ENCODE measurements at places on chromosomes 7 and 10.

- no peak for DNase-seq
Observed at GRCh38 chr7:154769527-154769926, 233.4 kb downstream of the PAXIP1 start.

DNA sequence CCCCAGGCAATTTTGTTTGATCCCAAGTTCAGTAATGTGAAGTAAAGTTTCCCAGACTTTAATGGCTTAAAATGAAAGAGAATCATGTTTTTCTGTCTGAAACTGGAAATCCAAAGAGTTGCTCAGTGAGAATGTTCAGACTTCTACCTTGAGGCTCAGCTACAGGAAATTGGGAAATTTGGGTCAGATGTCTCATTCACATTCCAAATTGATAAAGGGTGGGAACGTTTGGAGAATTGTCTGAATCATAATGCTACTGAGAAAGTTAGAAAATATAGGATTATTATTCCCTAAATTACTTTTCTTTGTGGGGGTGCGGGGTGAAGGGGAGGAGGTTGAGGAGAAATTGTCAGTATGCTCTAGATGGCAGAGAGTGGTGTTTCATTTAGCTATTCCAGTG lies 773.9 kb downstream of the LRMDA start:
- no peak for DNase-seq

- no peak for DNase-seq
Observed at GRCh38 chr10:132788180-132788830, 2.4 kb upstream of the NKX6-2 start.

DNA sequence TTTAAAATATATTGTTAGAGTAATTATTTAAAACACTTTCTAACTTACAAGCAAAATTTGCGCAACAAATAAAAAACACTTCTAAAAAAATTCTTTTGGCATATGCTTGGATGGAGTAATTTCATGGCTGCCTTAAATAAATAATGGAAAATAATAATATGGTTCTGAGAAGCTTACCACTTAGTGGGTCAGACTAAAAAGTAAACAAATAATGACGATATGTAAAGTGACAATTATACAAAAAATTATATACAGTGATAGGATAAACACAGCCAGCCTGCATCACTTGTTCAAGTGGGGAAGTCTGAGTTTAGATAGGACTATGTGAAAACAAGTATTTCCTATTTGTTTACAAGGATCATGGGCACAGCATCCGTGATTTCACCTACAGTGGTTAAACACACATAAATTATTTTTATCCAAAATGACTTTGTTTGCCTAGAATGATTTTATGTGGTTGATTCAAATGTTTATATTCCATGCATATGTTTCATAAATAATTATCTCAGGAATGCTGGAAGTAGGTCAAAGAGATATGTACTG lies 141.7 kb upstream of the SEMA3D start:
- DNase-seq = no peak

DNA sequence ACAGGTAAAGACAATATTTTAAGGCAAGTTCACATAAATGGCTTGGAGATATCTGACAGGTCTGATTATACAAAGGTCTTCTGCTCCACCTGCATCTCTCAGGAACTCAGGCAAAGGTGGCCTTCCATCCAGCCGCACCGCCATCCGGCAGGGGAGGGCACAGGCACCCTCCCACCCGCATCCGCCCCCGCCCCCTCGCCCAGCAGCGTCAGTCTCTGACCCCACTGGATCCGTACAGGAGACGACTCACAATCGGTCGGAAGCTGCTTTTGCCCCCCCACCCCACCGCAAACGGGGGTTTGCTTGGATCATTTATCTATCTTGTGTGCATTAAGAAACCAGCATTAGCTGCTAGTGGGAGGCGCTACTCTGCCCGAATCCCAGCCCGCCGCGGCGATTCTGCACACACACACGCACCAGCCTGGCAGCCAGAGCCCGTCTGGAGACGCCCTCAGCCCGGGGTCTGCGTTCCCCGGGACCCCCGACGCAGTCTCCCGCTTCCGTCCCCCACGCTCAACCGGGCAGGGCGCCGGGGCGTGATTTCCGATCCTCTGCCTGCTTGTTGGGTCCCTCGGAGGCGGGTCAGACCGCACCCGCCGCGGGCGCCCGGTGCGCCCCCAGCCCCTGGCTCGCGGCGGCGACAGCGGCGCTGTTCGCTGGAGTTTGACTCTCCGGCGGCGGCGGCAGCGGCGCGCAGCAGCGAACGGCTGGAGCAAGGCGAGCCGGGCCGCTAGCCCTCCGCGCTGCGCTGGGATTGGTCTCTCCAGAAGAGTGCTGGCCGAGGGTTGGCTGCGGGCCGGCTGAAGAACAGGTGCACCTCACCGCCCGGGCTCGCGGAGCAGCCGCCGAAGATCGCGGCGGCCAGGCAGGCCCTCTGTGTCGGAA lies 820 bp upstream of the NRG3 start:
- no peak for DNase-seq

GRCh38 chr10:44356139-44357022 lies 28.5 kb downstream of the CXCL12 start:
- no peak for DNase-seq
